ENCODE measurements at places on chromosomes 6 and 20.

GRCh38 chr6:43770372-43771209, 580 bp downstream of the VEGFA start:
- DNase-seq, result no peak

DNA sequence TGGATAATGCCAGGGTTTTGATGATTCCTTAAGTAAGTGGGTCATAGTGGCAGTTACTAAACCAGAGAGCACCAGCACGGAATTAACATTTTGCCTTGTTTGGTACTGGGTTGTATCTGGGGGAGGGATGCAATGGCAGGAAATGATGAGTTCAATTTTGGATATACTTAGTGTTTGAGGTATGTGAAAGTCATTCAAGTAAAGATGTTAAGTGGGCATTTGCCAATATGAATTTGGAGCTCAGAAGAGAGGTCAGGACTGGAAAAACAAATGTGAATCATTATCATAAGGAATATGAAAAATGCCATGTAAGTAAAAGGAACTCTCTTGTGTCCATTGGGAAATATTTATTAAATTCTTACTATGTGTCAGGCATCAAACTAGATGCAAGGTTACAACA, 6.2 kb downstream of the PXT1 start:
- no peak for DNase-seq

GRCh38 chr6:150639823-150640331, 40.2 kb downstream of the PLEKHG1 start:
- DNase-seq, result no peak

DNA sequence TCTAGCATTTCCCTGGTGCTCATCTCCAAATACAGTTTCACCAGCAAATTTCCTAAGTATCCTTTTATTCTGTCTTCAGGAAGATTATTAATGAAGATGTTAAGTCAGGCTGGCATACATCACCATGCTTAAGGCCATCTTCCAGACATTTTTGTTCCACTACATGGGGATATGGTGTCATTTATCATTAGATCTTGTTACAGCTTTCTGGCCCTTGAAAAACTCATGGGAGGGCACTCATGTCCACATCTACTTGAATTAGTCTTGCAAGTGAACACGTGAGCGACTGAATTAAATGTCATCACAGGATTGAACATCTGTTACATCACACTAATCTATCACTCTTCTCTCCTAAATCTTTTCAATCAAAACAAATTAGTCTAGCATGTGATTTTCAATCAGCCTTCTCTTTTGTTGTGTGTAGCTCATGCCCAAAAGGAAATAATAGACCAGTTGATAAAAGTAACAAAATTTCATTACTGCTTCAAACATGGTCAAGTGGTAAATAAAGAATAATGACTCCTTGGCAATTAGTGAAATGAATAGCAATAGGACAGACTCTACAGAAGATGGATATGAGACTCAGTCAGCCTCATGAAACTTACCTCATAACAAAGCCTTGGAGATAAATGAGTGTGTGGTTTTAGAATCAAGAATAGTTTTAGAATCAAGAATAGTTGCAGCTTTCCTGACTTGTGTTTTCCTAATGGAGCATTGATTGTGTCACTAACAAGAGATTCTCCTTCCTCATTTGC, 80.5 kb downstream of the MTFR2 start:
- no peak for DNase-seq

DNA sequence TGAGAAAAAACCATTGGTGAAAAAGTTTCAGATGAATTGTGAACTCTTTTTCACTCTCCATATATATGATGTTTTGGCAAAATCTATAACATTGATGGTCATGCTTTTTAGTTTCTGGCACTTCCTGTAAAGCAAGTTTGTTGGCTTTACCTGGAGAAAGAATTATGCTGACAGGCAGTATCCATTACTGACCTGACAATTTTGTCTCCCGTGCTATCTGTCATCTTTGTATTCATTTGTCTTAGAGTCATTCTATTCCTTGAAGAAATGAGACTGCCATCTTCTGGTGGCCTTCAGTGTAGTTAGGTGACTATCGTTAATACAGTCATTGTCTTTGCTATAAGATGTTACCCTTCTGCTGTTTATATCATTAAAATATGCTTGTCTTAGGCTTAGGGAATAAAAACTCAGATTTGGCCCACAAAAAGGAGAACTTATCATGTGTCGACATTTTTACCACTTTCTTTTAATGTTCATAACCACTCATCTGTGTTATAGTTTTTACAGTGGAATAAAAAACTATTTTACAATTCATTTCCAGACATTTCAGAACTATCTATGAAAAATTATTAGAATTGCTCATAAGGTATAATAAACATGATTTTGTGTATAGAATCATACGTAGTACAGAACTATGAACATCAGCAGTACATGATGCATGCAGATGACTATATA, 707.0 kb downstream of the EPM2A start:
- DNase-seq, result peak; percentile 33

DNA sequence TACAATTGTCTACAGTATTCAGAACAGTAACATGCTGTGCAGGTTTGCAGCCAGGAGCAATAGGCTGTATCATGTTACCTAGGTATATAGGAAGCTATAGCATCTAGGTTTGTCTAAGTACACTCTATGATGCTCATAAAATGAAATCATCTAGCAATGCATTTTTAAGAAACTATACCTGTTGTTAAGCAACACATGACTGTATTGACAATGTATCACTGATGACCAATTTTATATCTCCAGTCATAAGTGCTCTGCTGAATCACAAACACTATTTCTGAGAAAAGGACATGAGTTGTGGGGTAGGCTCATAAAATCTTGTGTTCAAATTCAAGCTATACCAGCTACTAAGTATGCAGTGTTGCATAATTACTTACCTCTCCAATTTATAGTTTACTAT, 501.3 kb downstream of the CD109 start:
- DNase-seq, result no peak

- DNase-seq, result no peak
Measured at GRCh38 chr20:61256824-61257223, 4.8 kb downstream of the CDH4 start.

- no peak for DNase-seq
Measured at GRCh38 chr6:145866456-145867396, 52.1 kb upstream of the FBXO30 start.

DNA sequence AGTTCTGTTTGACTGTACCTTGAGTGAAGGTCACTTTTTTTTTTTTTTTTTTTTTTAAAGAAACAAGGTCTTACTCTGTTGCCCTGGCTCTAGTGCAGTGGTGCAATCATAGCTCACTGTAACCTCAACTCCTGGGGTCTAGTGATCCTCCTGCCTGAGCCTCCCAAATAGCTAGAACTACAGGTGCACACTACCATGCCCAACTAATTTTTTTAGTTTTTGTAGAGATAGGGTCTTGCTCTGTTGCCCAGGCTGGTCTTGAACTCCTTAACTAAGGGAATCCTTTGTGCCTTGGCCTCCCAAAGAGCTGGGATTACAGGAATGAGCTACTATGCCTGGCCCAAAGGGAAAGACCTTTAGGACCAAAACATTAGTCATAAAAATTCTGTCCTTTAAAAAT, 413.7 kb downstream of the CDKAL1 start:
- no peak for DNase-seq

DNA sequence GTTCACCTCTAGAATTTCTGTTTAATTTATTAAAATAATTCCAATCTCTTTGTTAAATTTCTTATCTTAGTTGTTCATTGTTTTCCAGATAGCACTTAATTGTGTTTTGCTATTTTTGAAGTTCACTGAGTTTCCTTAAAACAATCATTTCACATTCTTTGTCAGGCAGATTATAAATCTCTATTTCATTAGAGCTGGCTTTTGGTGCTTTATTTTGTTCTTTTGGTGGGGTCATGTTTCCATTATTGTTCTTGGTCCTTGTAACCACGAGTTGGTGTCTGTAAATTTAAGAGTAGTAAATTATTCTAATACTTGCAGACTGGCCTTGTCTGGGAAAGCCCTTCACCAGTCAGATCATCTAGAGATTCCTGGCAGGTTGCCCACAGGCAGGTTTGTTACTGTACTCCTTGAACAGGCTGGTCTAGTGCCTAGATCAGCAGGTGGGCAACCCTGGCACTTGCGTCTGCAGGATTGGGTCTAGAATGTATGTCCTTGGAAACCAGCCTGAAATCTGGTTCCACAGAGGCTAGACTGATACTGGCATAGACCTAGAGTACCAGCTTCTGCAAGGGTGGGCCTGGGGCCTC, 110.4 kb downstream of the ADGB start:
- DNase-seq, result peak; percentile 8

DNA sequence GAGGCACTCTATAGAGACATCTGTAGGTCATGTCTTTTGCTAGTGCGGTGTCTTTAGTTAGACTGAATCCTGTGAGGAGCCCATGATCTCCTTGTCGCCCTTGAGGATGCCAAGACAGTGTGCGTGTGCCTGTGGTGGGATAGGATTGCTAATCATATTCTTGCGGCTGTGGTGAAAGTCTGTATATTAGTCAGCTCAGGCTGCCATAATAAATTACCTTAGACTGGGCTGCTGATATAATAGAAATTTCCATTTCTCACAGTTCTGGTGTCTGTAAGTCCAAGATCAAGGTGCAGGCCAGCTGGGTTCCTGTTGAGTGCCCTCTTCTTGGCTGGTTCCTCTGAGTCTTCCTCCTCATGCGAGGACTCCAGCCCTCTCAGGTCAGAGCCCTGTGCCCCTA, 141.2 kb downstream of the JARID2 start:
- no peak for DNase-seq

Data from NCI-H187 (cell line).